ENCODE measurements at places on chromosomes 5 and 9.

DNA sequence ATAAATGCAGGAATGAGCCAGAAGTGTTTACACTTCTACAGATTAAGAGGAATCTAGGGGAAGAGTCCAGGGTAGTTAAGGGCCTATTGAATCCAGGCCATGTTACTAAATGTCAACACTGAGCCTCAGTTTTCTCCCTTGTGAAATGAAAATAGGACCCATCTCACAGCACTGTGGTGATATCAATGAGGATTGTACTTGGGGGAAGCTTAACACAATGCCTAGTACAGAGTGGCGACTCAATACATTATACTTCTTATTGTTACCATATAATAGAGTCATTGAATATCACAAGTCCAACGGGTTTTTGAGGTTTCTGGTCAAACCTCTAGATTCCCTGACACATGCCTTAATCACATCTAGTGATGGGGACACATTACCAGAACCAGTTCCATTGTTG lies 4.6 kb downstream of the TRUB2 start:
- DNase-seq, result no peak

DNA sequence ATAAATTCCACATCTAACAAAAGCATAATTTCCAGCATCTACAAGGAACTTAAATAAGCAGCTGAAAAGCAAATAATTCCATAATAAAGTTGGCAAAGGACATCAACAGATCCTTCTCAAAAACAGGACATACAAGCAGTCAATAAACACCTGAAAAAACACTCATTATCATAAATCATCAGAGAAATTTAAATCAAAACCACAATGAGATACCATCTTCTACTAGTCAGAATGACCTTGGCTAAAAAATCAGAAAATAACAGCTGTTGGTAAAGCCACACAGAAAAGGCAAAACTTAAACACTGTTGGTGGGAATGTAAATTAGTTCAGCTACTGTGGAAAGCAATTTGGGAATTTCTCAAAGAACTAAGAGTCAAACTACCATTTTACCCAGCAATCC lies 1371.1 kb upstream of the ACO1 start:
- no peak for DNase-seq

DNA sequence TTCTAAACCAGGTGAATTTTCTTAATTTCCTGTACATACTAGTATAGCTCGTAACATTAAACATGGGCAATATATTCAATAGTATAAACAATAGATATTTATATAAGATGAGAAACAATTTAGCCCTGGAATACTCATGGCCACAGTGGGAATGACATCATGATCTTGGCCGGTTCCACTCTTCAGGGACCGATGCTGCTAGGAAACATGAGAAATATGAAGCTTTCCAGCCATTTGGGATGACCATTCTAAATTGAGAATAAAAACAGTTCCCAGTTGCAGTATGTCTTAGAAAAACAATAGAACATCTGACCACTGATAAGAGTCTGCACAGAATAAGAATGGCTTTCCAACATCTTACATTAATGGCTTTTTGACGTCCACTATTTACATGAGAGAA lies 33.3 kb upstream of the SLCO6A1 start:
- no peak for DNase-seq

GRCh38 chr9:32503008-32503407 lies 23.0 kb downstream of the RIGI start:
- DNase-seq, result no peak

DNA sequence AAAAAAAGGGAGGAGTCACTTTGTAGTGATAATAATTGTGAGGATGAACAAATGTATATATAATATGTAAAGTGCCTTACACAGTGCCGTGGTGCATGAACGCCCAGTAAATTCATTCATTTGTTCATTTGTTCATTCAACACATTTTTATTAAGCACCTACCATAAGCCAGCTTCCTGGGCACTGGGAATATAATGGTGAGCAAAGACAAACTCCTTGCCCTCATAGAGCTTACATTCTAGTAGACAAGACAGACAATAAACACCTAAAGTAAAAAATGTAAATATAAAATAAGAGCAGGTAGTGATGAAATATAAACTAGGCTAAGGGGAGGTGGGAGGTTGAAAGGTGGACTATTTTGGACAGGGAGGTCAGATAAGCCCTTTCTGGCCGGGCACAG lies 32.0 kb downstream of the SPRY4 start:
- DNase-seq, result no peak

DNA sequence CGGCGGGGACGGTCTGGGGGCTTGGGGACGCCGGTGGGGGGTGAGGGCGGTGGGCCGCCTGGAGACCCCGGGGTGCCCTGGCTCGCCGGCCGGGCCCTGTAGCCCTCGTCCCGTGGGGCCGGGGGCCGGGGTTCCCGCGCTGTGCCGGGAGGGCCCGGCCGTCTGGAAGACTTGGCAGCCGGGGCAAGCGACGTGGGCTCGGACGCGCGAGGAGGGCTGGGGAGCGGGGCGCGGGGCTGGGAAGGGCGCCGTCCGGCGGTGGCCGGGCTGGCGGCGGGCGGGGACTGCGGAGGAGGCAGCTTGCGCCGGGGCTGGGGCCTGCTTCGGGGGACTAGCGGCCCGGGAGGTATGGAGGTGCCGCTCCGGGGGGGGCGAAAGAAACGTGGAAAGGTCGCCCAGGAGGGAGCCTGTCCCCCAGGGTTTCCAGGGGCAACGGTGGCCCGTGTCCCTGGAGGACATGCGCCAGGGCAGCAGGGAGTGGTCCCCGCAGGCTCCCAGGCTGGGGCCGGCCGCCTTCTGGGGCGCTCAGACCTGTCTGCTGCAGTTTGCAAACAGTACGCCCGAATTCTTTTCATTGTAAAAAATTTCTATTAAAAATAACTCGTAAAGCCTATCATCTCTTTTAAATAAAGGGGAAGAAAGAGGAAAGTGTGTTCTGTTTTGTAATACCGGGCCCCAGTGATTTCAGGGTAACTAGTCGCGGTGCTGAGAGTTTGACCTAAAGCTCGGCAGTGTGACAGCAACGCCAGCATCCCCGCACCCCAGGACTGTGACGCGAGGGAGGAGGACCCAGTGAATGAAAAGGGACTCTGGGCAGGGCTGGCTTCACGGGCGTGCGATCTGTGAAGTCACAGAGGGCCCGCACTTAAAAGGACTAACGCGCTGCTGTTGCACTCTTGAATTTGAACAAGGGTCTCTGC lies 752 bp upstream of the ANKH start:
- DNase-seq, result peak; percentile 73

GRCh38 chr5:81989204-81989603 lies 17.4 kb downstream of the ATG10 start:
- DNase-seq, result no peak

GRCh38 chr5:25570067-25570583 lies 925.3 kb upstream of the CDH10 start:
- no peak for DNase-seq

DNA sequence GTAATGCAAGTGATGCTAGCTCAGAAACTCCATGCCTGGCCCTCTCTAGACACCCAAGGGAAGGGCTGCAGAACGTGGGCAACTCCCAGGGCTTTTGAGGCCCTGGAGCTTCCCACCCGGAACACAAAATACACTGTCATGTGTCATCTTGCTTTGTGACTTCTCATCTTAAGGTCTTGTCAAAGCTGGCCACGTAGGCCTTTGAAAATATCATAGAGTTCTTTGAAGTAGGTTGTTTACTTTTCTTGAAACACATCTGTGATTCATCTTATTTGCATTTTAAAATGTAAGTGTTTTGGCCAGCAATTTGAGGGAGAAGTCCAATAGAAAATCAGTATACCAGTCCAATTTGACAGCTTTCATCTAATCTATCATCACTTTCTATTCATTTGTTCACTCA lies 40.2 kb upstream of the PALM2AKAP2 start:
- DNase-seq, result no peak

GRCh38 chr9:125893277-125893676 lies 146.1 kb downstream of the PBX3 start:
- peak; percentile 12 for DNase-seq

GRCh38 chr9:90176901-90177300 lies 465.7 kb downstream of the DIRAS2 start:
- DNase-seq, result peak; percentile 99

Data from NCI-H146 (cell line).